Stimulated activated CD8-positive, alpha-beta memory T cell treated with anti-CD3 and anti-CD28 coated beads, Interleukin-4, amount 100 ng/mL, for 1 hour (primary cell): ENCODE measurements at places on chromosomes 6 and 20.

DNA sequence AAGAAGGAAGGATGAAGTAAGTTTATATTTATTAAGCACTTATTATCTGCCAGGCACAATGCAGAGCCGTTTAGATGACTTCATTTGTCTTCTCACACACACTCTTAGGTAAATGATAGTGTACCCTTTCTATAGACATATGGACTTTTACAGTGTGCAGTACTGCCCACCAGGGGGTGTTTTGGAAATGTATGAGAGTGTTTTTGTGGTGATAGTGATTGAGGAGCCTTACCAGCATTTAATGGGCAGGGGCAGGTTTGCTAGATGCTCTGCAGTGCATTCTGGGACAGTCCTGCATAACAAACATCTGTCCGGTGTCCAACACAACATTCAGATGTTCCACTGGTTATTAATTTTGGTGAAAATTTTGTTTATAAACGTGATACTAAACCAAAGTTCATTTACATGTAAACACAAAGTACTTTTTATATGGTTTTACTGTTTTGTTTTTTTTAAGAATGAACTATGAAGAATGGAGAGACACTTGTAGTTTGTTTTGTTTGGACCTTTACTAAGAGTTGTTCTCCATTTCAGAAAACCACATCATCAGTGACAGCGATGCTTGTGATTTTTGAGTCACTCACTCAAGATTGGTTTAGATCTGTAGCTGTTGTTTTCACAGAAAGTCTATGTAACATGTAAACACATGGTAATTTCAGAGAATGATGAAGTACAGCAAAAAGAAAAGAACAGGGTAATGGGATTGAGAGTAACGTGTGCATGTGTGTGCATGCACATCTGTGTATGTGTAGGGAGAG is 19.9 kb downstream of the KCNS1 start:
- DNase-seq, result no peak

DNA sequence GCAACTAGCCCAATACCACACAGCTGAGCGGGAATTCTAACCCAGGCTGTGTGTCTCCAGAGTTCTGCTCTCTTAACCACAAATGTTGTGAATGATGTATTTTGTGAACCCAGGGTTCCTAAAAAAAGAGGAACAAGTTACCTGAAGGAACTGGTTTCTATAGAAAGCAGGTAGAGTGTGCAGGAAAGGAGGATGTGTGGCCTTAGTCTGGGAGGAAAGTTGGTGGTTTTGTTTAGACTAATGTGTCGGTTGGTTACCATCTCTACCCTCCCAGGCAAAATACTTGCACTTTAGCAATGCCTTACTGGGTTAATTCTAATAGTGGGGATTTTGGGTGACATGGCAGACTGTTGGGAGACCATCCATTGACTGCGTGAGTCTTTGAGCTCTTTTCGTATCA is 143.3 kb downstream of the SCP2D1 start:
- DNase-seq, result no peak

DNA sequence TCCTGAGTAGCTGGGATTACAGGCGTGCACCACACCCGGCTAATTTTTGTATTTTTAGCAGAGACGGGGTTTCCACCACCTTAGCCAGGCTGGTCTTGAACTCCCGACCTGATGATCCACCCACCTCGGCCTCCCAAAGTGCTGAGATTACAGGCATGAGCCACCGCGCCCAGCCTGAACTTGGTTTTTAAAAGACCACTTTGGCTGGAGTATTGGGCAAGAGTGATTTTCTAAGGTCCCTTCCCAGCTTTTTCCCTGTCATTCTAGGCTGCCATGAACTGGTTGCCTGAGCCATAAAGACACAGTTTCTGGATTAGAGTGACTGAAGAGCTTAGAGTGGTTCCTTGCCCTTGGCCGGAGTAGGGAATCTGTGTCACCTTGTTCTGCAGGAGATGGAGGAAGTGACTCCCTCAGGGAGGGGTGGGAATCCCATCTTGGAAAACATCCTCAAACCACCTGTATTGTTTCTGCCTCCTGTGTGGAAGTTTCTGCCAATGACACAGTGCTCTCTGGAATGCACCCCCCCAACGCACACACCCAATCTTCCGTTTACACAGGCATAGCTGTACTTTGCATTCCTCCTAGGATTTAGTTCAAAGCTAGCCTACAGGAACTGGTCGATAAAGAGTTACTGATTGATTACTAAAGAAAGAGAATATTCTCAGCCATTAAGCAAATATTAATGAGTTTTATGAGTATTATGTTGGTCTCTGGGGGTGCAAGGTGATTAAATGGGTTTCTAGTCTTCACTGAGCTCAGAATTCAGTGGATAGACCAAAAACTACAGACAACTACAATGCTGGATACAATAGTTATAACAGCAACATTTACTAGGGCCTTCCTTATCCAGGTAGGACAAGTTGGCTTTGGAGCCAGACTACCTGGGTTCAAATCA is 18.2 kb downstream of the BCL2L1 start:
- no peak for DNase-seq

DNA sequence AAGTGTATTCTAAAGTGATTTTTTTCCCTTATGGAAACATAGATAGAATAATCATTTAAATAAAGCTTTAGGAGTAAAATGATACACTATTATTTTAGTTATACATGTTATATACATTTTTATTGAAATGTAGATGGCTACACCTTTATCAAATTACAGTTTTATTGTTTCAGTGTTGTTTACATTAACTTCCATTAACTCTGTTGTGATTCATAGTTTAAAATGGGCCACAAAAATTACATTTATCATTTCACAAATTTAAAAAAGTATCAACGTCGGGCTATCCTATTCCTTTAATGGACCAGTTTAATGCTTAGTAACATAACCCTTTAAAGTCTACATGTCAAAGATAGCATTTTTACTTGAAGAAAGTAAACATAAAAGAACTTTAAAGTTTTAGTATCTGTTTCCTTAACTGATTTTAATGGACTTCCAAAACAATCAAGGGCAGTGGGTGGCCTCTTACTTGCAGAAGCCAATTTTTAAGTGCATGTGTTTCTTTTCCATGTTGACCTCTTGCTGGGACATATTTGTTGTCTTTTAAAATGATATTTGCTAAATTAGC is 47.8 kb upstream of the FLRT3 start:
- DNase-seq, result no peak

DNA sequence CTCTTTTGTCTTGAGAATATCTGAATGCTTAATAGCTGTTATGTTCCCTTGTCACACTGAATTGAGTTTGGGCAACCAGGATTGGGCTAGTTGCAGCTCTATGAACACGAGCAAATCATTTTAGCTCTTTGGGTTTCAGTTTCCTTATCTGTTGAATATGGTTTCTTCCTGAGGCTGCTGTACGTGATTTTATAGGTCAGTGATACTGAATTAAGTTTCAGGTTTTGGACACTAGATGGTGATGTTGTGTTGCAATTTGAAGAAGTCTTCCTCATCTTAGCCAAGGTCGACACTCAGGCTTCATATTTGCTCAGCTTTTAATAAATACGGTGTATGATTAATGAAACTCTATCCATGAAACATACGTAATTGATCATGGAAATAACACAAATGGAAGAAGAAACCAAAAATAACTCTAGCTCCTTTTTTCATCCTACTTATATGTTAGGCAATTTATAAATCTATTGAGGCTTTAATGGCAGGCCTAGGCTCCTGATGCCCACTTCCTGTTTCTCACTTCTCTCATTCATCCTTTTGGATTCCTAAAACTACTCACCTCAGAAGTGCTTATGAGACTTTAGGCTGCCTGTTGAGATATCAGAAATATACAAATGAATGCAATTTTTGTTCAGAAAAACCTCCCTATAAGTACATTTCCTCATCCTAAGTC is 354.1 kb upstream of the MAP3K7 start:
- no peak for DNase-seq

- DNase-seq, result no peak
Observed at GRCh38 chr6:92159046-92159445, 1260.3 kb downstream of the EPHA7 start.

- DNase-seq, result no peak
Observed at GRCh38 chr20:35145141-35145564, 2.0 kb downstream of the EDEM2 start.

GRCh38 chr6:3384241-3385143 is 72.4 kb downstream of the SLC22A23 start:
- no peak for DNase-seq

DNA sequence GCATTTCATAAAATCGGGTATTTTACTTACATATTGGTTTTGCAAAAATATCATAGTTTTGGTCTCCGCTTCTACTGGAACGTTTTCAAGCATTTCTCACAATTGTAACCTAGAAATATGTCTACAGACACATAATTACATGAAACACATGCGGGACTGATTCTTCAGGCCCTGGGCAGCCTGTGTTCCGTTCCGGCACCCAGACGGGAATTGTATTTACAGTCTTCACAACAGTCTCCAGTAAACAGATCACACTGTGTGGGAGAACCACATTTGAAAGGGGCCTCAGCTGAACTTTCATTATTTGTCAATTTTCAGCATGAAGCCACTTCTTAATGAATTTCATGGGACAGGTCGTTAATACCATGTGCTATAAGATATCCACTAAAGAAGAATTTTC is 196.9 kb downstream of the DST start:
- DNase-seq, result no peak

GRCh38 chr20:38685853-38686473 is 38.3 kb upstream of the SLC32A1 start:
- no peak for DNase-seq

GRCh38 chr20:9360431-9360830 is 154.0 kb upstream of the LAMP5 start:
- no peak for DNase-seq

GRCh38 chr6:16608444-16608843 is 152.8 kb downstream of the ATXN1 start:
- DNase-seq, result no peak

- peak; percentile 74 for DNase-seq
Observed at GRCh38 chr20:41339957-41340326, 679 bp upstream of the LPIN3 start.

DNA sequence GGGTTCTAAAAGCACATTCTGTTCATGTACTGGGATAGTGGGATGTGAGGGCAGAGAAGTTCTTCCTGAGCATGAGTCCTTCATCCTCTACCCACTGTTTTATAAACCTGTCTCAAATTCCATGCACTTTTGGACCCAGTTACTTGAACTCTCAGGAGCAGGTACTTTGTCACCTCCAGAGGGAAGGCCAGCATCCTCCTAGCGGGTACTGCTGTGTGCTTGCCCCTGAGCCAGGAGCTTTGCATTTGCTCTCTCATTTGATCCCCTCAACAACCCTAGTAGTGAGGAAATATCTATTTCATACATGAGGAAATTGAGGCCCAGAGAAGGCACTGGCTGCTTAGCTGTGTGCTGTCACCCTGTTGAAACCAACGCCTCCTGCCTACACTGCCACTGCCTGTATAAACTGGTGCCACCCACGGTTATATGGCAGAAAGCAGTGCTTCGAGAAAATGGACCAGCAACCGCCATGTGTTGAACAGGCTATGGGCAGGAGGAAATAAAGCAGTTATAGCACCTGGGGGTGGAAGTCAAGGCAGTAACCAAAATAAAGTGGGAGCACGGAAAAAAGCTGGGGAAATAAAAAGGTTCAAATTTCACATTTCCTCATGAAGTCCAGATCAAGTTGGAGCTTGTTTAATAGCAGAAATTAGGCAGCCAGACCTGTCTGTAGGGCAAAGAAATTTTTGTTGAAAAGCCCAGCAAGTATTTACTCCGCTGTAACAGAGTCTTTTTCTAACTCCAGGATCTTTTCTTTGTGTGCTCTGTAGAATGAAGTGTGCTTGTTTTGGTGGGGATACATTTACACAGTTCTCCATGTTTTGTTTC is 38.0 kb downstream of the KLHL31 start:
- no peak for DNase-seq

GRCh38 chr20:60977901-60978300 is 274.2 kb upstream of the CDH4 start:
- no peak for DNase-seq

GRCh38 chr6:30200551-30201281 is 12.5 kb downstream of the TRIM26 start:
- DNase-seq, result no peak

- no peak for DNase-seq
Observed at GRCh38 chr6:150027806-150028565, 2.7 kb upstream of the RAET1L start.

DNA sequence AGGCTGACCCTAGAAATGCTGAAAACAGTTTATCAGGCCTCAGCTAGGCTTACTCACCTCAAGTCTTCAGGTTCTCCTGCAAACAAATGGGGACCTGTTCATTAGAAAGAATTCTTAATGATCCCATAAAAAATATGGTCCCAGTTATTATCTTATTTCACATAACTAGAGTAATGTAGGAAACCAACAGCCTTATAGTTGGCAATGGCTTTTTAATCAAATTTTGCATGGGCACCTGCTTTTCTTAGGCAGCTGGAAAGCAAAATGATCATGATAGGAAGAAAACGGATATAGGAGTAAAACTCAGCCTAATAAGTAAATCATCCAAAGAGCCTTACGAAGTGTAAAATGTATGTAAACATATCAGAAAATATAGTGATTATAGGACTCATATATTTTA is 1.3 kb downstream of the NRSN1 start:
- no peak for DNase-seq

GRCh38 chr20:63483834-63484233 is 11.4 kb upstream of the KCNQ2 start:
- DNase-seq, result no peak

GRCh38 chr20:15772826-15773225 is 800.4 kb downstream of the KIF16B start:
- no peak for DNase-seq

- no peak for DNase-seq
Observed at GRCh38 chr6:90581146-90581545, 5.7 kb downstream of the MAP3K7 start.

DNA sequence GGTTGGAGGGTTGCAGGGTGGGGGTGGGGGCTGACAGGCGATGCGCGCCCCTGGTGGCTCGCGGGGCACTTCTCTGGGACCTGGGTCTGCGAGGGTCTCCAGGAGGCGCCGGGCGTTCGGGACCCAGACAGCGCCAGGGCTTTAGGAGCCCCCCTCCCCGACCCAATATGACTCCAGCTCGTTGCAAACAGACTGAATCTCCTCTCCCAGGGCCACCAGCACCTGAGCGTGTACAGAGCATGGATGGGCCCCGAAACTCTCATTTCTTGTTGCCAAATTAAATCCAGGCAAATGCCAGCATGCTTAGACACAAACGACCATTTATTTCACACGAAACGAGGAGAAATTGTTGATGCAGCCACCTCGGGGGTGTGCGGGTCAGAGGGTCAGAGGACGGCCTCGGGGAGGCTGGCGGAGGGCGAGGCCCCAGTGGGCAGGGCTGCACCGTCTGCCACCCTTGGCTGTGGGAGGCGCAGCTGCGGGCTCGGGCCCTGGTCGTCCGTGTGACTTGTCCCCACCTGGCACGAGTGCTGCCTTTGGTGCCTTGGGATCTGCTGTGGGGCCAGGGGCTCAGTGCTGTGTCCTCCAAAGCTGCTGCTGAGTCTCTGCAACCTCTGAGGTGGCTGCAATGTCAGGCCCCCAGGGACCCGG is 20.9 kb upstream of the GATA5 start:
- no peak for DNase-seq
